Right lung (tissue), 10 donors: ENCODE measurements at places on chromosomes 12 and 14. TPM values are rescaled to one million over a fixed set of nuclear protein-coding genes. Genes with fewer than 3 reads are reported as not detected.

The PCED1B gene
- polyA plus RNA-seq: 1.4 TPM

The HSPB8 gene
- polyA plus RNA-seq: 19.3 TPM

The CMA1 gene
- polyA plus RNA-seq: not detected

The TGFB3 gene
- 217 TPM for polyA plus RNA-seq

The TAS2R9 gene
- not detected for polyA plus RNA-seq

The FSCB gene
- polyA plus RNA-seq: not detected

The VRTN gene
- polyA plus RNA-seq: not detected

The FBRSL1 gene
- polyA plus RNA-seq: 141 TPM

The LIN7A gene
- 25.6 TPM for polyA plus RNA-seq

The TMEM233 gene
- polyA plus RNA-seq: 2.3 TPM

The RIMBP2 gene
- 10.6 TPM for polyA plus RNA-seq

The FOXN4 gene
- 1.1 TPM for polyA plus RNA-seq

The MYBPC1 gene
- 0.49 TPM for polyA plus RNA-seq

The TFCP2 gene
- polyA plus RNA-seq: 51.5 TPM

The SERPINA5 gene
- polyA plus RNA-seq: 0.44 TPM

The PRH2 gene
- 0.75 TPM for polyA plus RNA-seq

The HHIPL1 gene
- polyA plus RNA-seq: 3.3 TPM

The LRRIQ1 gene
- 8.6 TPM for polyA plus RNA-seq

The FLVCR2 gene
- polyA plus RNA-seq: 9.8 TPM

The PRPH gene
- 1.3 TPM for polyA plus RNA-seq

The SSTR1 gene
- polyA plus RNA-seq: 1.3 TPM

The KCNA5 gene
- polyA plus RNA-seq: 0.39 TPM

DNA sequence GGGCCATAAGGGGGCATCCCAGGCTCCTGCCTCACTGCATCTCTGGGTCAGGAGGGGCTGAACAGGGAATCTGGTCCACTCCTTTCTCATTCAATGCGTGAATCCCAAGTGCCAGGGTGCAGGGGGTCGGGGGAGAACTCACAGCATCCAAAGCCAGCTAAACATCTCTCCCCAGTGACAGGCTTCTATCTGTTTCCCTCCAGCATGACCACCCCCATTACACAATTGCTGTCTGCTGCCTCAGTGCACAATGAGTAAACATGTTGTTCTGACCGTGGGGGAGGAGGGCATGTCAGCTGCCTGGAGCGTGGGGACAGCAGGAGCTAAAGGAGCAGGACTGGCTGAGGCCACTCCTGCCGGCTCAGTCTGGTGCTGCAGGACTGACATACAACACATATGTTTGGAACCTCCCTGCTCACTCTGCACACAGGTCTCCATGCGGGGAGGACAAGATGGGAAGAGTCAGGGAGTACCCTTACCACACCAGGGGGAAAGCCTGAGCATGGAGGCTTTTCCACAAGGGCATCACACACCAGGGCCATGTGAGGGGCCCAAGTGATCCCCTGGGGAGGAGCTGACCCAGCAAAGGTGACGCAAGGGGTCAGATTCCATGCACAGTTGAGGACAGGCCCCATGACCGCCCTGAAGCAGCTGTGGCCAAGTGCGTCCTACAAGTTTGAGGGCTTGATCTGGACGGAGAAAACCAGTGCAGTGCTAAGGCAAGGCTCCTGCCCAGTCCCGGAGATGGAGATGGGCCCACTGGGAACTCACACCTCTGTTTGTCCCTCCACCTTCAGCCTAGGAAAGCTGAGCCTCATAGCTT is 1.4 kb downstream of the TNS2 start:
- DNase-seq: no peak

- no peak for DNase-seq
Measured at GRCh38 chr14:58557242-58557641, 80.5 kb upstream of the DACT1 start.

- DNase-seq: no peak
Measured at GRCh38 chr12:72197790-72198189, 74.4 kb upstream of the TRHDE start.

- DNase-seq: no peak
Measured at GRCh38 chr14:100788517-100788916, 37.4 kb upstream of the MEG3 start.

- no peak for DNase-seq
Measured at GRCh38 chr12:127559349-127560040, 707.5 kb upstream of the TMEM132C start.

GRCh38 chr12:97061171-97061570 is 154.1 kb downstream of the NEDD1 start:
- no peak for DNase-seq

- DNase-seq: no peak
Measured at GRCh38 chr14:73374218-73374617, 84.1 kb downstream of the NUMB start.

DNA sequence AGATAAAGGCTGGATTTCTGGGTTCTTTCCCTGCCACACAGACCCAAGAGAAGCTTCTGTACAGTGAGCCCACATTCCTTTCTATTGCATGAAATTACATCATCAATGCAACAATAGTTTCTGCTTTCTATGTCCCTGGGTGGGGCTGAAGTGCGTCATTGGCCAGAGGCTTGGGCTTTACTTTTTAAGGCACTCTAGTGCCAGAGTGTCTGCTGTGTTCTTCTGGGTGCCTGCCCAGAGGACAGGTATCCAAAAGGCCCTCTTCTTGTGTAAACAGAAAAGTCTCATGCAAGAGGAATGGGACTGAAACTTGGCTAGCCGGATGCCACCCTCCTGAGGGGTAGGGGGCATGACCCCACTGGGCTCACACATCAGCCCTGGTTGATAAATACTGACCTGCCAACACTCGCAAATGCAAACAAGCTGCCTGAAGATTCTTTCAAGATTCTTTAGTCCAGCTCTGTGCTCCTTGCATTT is 5.9 kb downstream of the KRT86 start:
- peak; percentile 26 for DNase-seq

DNA sequence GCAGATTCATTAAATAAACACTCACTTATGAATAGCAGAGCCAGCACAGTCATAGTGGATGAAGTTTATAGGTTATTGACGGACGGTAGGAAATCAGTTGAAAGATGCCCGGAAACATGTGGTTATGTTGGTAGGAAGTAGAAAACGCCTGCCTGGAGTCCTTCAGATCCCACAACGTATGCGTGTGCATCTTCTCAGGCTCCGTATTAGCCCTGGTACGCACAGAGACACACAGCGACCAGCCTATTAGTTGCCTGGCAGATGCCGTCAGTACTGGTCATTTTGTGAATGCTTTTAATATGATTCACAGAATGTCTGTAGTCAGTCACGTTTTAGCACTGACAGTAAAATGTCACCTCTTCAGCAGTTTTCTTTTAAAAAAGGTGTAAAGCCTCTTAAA is 196.4 kb downstream of the RGS6 start:
- DNase-seq: no peak

DNA sequence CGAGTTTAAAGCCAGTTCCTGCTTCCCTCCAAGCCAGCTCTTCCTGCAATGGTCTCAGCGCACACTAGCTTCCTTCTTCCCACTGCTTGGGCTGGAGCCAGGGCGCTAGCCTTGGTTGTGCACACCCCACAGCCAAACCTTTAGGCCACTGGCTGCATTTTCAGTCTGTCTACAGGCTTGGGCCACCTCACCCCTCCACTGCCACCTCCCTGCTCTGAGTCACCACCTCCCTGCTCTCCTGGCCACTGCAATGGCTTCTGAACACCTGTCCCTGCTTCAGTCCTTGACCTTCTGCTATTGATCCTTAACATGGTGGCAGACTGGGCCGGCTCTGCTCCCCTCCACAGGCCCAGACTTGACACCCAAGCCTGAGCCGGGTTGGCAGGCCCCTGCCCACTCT is 151.1 kb downstream of the RBM19 start:
- DNase-seq: no peak

DNA sequence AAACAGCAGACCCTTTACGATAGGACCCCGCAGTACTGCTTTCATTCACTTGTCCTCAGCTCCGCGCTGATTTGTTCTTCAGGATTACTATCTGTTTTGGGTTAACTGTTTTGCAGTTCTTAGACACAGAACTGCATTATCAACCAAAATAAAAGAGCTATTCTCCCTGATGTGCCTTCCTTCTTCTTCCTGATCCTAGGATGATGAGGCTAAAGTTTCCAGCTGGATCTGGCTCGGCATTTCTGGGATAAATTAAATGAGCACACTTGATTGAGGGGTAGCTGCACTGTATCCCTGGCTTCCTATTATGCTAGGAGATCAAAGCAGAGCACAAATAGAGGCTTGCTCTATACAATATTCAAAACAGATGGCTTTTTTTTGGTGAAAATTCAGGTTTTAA is 165.7 kb downstream of the FBXL14 start:
- DNase-seq: no peak

DNA sequence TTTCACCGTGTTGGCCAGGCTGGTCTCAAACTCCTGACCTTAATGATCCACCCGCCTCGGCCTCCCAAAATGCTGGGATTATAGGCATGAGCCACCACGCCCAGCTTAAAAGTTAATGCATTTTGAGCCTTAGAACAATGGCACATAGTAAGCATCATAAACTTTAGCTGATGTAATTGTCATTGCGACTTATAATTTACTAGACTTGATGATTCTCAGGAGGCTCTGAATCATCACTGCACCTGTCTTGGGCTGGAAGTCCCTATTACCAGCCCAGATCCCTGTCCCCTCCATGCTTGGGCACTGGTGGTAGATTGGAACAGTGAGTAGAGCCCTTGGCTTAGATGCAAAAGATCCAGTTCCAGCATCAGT is 26.1 kb downstream of the KMT5A start:
- no peak for DNase-seq

DNA sequence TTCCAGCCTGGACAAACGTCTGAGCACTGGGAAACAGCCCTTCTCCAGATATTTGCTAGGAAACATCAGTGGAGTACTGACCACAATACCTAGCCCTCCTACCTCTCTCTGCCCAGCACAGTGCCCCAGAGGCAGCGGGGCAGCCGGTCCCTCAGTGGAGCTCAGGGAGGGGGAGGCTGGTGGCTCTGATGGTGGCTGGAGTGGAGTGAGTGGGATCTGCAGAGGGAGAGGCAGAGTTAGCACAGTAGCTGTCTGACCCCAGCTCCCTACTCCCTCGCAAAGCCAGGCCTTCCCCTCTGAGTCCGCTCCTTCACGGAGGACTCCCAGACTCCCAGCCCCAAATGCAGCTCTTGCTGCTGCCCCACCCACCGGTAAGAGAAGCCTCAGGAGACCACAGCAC is 30.0 kb downstream of the NCKAP5L start:
- DNase-seq: no peak

- DNase-seq: peak; percentile 59
Measured at GRCh38 chr14:21070610-21071224, 613 bp downstream of the ARHGEF40 start.

GRCh38 chr12:102740141-102740955 is 176.7 kb downstream of the PAH start:
- DNase-seq: no peak

DNA sequence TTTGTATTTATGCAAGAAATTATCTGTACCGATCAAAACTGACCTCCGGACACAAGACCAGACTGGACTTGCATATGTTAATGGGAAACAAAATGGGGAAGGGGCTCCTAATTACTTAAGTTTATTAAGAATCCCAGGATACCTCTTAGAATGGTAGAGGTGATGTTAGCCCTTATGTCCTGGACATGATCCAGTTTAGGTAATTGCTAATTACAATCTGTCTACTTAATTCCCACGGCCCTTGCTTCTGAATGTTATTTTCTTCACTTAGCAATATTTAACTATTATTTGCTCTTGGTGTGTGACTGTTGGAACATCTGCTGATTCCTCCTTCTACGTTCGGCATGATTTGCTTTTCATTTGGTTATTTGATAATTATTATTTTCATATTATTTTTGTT is 644.0 kb downstream of the DIO2 start:
- no peak for DNase-seq

- no peak for DNase-seq
Measured at GRCh38 chr12:76480796-76481195, 78.8 kb downstream of the OSBPL8 start.

DNA sequence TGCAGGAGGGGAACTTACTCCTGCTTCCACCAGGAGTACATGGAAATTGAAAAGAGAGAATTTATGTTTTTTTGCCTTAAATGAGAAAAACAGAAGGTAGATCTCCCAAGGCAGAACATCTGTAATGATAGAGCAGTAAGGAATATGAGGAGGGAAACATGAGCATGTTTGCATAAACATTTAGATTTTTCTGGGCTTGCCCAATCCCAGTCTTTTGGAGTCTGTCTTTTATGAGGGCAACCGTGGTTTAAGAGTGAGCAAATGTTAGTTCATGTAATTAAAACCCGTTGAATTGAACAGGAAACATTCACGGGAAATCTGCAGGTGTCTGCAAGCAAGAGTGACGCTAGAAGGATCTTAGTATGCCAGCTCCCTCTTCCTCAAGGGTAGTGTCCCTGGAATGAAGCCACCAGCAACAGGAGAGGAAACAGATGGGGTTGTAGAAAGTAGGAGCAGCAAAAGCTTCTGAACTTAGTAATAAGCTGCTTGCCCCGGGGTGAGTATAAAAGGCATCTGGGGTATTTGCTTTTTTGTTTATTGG is 79.3 kb downstream of the ARF6 start:
- peak; percentile 55 for DNase-seq
